NCI-H748 treated with DMSO at 0.1 percent for 48 hours (cell line): ENCODE measurements at places on chromosomes 4 and X.

- DNase-seq, result no peak
Measured at GRCh38 chr4:184812651-184813181, 13.1 kb downstream of the ACSL1 start.

- no peak for DNase-seq
Measured at GRCh38 chr4:143512978-143513313, 556 bp upstream of the SMARCA5 start.

- no peak for DNase-seq
Measured at GRCh38 chr4:57575426-57575825, 465.2 kb upstream of the IGFBP7 start.

- DNase-seq, result no peak
Measured at GRCh38 chrX:26789751-26790150, 573.8 kb downstream of the MAGEB5 start.

- no peak for DNase-seq
Measured at GRCh38 chrX:44997888-44998287, 124.9 kb downstream of the KDM6A start.

GRCh38 chr4:150411520-150411919, 170.4 kb upstream of the MAB21L2 start:
- no peak for DNase-seq
